ENCODE measurements at places on chromosomes 5 and 9.
A peak's percentile ranks its signal among the peaks of the same experiment; 100 is the strongest.

DNA sequence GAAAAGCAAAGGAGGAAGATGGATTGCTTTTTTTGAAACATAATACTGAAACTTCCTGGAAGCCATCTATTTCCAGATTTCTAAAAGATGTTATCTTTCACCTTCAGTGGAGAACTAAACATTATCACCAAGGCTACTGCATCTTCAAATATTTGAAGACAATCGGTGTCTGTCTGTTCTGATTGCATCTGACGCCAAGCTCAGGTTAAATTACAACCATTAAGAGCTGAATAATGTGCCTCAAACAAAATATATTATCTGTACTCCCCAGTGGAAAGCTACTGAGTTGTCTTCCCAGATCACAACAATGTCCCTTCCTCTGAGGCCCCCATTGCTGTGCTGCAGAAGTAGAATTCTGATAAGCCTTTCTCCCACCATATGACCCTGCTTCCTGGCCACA is 342.3 kb downstream of the PLK2 start:
- no peak for DNase-seq

DNA sequence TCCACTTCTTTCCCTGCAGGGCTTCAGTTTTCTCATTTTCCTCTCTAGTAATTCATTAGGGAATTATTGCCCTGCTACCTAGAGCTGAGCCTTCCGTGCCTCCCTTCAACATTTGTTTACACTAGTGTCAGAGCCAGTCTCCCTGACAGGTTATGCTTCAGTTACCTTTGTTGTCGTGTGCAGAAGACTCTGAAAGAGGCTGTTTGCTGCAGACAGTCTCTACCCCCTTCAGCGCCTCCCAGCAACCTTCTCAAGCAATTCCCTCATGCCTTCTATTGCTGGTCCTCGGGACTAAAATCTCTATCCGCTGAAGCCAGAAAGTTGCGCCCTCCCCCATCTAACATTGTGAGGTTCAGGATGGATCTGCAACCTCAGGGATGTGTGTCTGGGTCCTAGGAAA is 12.8 kb downstream of the RALGPS1 start:
- no peak for DNase-seq

GRCh38 chr5:62059960-62060359 is 246.0 kb upstream of the KIF2A start:
- DNase-seq, result no peak

GRCh38 chr5:113119246-113119924 is 142.8 kb downstream of the DCP2 start:
- DNase-seq, result no peak

DNA sequence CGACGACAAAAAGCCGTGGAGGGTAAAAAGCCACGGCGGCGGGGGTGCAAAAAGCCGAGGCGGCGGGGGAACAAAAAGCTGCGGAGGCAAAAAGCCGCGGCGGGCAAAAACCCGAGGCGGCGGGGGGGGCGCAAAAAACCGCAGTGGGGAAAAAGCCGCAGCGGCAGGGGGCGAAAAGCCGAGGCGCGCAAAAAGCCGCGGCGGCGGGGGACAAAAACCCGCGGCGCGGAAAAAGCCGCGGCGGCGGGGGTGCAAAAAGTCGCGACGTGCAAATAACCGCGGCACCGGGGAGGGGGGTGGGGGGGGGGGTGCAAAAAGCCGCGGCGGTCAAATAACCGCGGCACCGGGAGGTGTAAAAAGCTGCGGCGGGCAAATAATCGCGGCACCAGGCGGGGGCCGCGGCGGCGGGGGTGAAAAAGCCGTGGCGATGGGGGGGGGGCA is 511.5 kb downstream of the FOXD4L5 start:
- peak; percentile 6 for DNase-seq

DNA sequence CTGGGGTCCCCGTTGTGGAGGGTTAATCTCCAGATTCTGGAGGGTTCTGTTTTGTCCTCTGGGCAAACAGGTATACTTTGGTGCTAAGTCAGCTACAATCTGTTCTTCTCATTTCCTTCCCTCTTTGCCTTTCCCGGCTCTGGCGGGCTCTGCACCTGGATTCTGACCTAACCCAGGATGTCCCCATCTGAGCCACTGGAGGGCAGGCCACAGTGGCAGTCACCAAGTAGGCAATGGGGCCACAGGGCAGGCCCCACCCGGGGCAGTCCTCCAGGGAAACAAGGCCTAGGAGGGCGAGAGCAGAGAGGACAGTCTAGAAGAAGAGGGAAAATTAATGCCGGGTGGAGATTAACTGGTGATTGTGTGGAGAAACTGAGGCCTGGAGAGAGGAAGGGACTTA is 40.4 kb upstream of the HRH2 start:
- no peak for DNase-seq

DNA sequence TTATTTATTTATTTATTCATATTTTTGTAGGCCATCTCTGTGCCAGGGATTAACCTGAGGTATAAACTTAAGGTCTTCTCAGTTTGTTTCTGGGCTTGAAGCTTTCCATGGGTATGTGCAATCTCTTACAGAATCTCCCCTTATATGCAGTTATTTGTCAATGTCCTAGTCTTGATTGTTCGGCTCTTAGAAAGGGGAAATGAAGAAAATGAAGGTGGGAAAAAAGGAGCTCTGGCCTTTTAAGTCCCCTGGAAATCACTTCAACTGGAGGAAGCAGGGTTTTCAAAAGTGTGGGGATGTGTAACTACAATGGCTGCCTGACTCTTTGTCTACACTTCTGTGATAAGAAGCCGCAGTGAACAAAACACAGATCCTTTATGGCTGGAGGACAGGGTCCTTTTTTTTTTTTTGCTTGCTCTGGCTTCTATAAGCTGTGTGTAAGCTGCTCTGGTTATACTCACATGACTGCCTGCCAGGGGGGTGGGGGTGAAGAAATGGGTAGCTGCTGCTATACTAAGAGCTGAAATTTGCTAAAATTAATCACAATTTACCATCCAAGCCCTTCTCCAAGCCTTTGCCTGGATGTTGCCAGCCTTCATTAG is 33.7 kb downstream of the CENPP start:
- DNase-seq, result no peak

DNA sequence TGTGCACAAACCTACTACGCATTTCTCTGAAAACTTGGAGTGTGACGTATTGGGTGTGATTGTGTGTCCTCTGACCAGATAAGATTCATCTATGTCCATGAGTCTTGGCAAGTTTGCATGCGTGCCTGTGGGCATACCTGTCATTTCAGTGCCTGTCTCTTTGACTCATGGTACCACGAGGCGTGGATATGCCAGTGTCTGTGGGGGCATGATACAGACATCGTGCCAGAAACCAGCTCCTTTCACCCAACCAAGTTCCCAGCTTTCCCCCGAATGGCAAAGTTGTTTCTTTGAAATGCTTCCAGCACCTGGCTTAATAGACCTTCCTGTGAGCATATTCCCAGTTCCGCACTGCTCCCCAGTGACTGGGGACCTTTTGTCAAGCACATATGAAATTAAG is 241.9 kb upstream of the MVB12B start:
- no peak for DNase-seq

DNA sequence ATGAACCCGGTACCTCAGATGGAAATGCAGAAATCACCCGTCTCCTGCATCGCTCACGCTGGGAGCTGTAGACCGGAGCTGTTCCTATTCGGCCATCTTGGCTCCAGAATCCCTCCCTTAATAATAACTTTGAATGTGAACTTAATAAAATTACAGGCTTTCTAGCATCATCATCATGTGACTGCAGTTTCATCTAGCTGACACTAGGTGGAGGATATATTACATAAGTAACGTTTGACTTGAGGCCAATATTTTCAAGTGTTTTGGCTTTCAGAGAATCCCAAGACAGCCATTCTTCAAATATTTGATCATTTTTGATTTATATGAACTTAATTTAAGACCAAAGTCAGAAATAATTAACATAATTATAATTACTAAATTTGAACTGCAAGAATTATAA is 474.9 kb upstream of the CDH10 start:
- no peak for DNase-seq

GRCh38 chr5:150322202-150322601 is 19.5 kb upstream of the ARSI start:
- DNase-seq, result no peak

- DNase-seq, result no peak
Measured at GRCh38 chr9:99050292-99050911, 54.5 kb upstream of the TGFBR1 start.

GRCh38 chr9:114611516-114612271 is 603 bp downstream of the TMEM268 start:
- peak; percentile 59 for DNase-seq

GRCh38 chr5:131977212-131977604 is 31.7 kb upstream of the MEIKIN start:
- DNase-seq, result no peak

DNA sequence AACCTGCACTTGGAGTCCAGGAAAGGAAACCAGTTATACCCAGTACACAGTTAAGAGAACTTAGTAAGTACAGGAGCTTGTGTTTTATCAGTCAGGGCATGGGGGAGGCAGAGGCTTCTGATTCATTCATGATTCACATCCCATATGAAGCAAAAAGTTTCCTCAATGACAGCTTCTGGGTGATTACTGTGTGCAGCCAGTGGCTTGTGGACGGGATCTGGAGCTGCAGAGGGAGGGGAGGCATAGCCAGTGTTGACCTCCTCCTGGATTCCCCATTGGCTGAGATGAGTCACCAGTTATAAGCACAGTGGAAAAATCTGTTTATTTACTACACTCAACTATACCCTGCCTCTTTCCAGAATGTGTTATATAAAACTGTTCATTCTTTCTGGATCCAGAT is 17.7 kb downstream of the IL31RA start:
- peak; percentile 36 for DNase-seq

DNA sequence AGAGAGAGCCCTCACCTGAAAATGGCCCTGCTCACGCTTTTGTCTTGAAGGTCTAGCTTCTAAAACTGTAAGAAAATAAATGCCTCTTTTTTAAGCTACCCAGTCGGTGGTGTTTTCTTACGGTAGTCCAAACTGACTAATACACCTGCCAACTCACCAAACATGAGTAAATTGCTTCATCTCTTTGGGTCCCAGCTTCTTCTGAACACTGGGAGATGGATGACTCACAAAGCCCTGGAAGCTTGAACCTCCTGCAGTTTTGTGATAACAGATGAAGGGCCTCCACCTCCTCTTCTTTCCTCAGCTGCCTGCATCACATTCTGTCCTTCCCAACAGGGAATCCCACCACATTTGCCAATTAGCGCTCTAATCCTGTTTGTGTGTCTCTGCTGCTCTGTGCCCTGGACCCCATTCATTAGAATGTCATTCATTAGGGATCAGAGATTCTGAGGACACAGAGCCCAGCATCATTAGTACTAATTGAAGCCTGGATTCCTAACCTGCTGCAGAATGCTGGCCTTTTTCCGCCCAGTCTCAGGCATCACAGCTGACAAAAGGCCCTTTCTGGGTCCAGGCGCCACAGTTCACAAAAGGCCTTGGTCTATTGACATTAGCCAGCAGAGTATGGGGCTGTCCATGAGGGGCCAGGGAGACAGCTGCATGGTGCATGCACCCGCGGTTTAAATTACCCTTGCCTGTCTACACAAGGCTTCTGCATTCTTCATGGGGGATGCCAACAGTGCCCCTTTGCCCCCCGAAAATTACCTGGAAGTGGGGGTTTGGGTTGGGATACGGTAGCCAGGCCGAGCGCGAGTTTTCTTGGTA is 349.3 kb downstream of the SEMA5A start:
- no peak for DNase-seq

GRCh38 chr5:173736923-173737412 is 120.5 kb upstream of the BOD1 start:
- no peak for DNase-seq

DNA sequence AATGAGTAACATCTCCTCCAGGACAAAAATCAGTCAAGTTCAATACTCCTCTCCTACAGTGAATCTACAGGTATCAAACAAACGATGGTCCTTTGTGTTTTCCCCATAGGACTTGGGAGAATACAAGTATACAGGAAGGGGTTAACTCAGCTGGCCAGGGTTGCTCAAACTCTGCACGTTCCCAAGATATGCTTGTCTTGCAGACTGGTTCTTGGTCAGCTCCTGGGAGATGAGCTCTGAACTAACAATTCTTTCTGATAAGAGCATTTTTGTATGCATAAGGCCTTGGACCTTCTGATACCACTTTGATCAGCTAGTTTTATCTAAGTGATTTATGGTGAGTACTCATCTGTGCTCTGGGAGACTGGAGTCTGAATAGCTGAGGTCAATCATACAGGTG is 42.1 kb downstream of the LOX start:
- DNase-seq, result no peak

- no peak for DNase-seq
Measured at GRCh38 chr9:75455444-75455921, 367.2 kb downstream of the OSTF1 start.

DNA sequence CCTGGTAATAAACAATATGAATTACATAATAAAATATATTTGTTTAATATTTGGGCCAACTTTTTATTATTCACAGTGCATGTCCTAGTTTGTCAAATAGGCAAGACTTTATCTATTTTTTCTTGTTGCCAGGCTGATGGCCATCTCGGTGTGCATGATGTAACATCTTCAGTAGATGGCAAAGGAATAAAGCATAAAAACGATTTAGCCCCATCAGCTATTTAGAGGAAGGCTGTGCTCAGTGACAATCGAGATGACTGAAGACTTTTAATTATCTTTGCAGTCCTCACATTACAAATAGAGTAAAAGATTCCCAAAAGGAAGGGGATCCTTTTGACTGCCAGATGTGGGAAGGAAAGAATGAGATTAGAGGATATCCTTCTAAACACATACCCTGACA is 358.5 kb downstream of the PTPRD start:
- DNase-seq, result no peak

GRCh38 chr5:175252234-175252805 is 191.7 kb downstream of the DRD1 start:
- DNase-seq, result no peak

DNA sequence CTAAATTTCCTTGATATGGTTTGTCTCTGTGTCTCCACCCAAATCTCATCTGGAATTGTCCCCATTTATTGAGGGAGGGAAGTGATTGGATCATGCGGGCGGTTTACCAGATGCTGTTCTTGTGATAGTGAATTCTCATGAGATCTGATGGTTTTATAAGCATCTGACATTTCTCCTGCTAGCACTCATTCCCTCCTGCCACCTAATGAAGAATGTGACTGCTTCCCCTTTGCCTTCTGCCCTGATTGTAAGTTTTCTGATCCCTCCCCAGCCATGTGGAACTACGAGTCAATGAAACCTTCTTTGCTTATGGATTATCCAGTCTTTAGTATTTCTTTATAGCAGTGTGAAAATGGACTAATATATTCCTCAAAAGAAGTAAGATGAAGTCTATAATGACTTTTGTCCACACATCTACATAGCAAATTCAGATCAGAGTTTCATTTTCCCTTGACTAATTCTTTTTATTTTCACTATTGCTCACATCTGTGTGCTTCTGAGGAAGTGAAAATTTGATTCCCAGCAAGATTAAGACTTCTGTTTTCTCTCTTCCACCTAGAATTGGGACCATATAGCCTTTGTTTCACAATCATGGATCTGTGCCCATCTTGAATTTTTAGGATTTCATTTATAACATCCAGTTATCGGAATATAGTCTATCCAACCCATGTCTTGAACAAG is 393.5 kb downstream of the DMAC1 start:
- DNase-seq, result no peak

Measured in activated naive CD4-positive, alpha-beta T cell treated with anti-CD3 and anti-CD28 coated beads, Interleukin-2, amount 50 U/mL, for 16 hours (primary cell).